Right renal cortex interstitium (tissue), 3 donors: ENCODE measurements at places on chromosomes 6 and 20. TPM values are rescaled to one million over a fixed set of nuclear protein-coding genes. Genes with fewer than 3 reads are reported as not detected.

TRIM27 gene
- 70.4 TPM for polyA plus RNA-seq

GRCh38 chr6:14693301-14694192 lies 552.3 kb upstream of the JARID2 start:
- no peak for DNase-seq

GRCh38 chr6:112781241-112781640 lies 434.1 kb downstream of the RFPL4B start:
- DNase-seq, result no peak

DNA sequence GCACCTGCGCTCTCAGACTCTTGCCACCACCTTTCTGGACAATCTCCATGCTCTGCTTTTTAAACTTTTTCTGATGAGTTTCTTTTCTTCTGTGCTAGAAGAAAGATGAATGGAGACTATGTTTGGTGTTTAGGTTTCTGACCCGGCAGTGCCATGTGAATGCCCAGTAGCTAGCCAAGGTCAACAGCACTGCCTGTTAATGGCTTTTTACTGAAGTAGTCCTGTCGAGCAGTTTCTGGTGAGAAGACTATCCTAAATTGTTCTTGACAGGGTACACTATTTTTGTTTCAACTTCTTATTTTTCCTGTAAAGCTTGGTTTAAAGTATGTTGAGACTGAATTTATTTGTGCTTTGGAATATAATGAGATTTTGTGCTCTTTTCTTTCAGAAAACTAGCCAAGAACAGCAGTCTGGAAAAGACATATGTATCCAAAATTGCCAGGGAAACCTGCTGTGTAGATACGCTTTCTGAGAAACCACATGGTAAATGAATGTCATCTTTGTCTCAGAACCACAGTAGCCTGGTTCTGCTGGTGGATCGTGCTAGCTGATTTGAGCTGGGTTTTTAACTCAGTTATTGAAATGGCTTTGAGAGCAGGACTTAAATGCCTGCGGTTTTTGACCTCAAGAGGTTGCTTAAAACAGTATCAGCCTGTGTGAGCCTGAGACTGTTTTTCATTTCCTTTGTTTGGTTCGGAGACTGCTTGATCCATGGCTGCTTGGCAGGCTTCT lies 48.1 kb downstream of the KCNS1 start:
- DNase-seq, result no peak
